ENCODE measurements at places on chromosomes 3 and 15.

- DNase-seq = no peak
Observed at GRCh38 chr3:36227980-36228379, 152.3 kb upstream of the STAC start.

DNA sequence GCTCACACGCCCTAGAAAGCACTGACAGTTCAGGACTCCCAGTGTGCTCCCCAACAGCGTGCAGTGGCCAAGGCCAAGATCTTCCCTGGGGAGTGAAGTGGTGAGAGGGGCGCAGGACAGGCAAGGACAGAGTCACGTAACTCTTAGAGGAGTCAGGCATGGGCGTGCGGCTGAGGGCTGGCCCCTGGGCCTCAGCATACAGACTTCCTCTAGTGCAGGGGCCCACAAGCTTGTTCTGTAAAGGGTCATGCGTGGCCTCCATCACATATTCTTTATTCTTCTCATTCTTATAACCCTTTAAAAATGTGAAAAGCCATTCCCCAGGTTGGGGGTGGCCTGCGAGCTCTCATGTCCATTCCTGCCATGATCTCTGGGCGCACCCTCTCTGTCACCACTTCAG lies 25.2 kb downstream of the TMEM43 start:
- no peak for DNase-seq

DNA sequence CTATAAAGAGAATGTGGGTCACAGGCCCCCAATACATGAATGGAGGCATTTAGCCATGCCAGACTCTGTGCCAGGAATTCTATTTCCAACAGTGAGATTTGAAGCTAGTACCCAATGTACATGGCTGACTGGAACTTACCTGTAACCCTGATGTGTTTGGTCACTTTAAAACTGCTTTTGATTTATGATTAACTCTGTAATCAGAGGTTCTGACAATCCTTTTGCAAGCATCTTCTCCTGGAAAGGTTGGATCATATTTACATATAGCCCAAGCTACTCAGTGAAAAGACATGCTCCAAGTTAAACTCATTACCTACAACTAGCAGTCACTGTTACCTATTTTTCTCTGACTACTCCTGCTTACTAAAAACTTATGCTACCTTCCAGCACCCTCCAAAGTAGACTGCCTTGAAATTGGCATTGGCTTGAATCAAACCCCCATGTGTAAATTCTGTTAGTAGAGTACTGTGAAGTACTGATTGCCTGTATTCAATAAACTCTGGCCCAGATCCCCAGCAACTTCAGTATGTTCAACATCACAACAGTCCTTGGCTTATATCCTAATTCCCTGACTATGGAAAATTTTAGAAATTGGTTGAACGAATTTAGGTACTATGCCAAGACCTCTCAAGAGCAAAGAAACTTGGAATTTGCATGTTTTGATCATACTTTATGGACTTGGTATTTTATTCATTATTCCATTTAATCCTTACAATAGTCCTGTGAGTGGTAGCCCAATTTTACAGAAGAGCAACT lies 665.6 kb upstream of the NECTIN3 start:
- DNase-seq = no peak

GRCh38 chr3:25354071-25354470 lies 74.0 kb upstream of the RARB start:
- DNase-seq = no peak

DNA sequence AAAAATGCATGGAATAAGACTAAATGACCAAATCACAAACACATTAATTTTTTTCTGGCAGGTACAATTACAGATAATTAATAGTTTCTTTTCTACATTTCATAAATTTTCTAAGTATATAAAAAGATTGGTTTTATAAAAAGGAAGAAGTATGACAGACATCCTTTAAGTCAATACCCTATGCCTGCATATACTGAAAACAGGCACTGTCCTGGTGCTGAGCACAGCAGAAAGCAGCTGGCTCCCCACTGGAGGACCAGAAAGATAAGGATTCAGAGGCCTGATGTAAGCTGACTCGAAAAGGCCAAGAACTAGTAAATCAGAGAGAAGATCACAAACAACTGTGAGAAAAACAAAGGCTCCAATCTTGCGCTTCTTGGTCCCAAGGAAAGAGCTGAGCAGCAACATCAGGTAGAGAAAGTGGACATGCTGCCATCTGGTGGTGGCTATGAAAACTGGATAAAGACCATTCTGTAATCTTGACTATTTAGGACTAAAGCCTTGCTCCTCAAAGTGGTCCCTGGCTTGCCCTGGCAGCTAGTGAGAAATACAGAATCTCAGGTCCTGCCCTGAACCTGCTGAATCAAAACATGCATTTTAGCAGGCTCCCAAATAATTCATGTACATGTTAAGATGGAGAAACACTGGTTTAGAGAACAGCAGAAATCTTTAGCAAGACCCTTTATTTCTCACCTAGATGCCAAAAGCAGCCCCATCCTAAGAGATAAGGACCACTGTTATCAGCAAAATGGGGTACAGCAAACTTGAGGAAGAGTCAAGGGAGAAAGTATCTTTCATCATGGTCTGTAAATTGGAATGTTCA lies 76.0 kb downstream of the TRANK1 start:
- no peak for DNase-seq

- DNase-seq = no peak
Observed at GRCh38 chr3:45962033-45962432, 18.8 kb downstream of the CXCR6 start.

DNA sequence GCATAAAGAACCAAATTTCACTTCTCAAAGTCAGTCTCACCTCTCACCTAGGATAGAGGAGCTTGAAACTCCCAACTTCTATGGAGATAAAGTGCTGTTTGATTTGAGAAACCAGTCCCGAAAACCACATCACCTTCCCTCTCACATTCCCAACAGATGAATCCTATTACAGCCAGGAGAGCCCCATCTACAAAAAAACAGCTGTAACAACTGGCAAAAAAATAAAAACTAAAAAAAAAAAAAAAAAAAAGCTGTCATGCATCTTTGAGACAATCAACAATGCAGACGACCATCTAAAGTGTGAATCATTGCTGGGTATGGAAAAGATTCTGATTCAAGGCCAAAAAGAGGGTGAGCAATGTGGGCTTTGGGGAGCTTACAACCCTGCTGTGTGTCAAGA lies 23.8 kb downstream of the HOMER2 start:
- DNase-seq = no peak

- DNase-seq = no peak
Observed at GRCh38 chr3:193564012-193564411, 9.3 kb upstream of the ATP13A4 start.

- no peak for DNase-seq
Observed at GRCh38 chr15:33059184-33059583, 135.3 kb downstream of the FMN1 start.

- no peak for DNase-seq
Observed at GRCh38 chr15:58498821-58499580, 67.2 kb downstream of the LIPC start.

DNA sequence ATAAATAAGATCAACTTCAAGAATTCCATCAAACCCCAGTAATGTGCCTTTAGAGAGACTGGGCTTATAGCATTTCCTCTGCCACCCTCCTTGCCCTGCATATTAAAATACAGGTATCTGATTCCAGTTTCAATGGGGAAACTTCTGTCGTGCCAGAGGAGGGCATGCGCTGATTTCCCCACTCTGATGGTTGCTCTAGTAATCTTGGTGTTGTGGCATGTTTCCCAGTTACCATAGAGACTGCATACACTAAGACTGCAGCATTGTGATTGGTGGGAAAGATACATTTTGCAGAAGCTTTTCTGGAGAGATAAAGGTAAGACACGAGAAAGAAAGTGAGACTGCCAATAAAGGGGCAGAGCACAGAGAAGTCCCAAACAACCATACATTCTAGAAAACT lies 225.6 kb downstream of the TIGIT start:
- DNase-seq = no peak

DNA sequence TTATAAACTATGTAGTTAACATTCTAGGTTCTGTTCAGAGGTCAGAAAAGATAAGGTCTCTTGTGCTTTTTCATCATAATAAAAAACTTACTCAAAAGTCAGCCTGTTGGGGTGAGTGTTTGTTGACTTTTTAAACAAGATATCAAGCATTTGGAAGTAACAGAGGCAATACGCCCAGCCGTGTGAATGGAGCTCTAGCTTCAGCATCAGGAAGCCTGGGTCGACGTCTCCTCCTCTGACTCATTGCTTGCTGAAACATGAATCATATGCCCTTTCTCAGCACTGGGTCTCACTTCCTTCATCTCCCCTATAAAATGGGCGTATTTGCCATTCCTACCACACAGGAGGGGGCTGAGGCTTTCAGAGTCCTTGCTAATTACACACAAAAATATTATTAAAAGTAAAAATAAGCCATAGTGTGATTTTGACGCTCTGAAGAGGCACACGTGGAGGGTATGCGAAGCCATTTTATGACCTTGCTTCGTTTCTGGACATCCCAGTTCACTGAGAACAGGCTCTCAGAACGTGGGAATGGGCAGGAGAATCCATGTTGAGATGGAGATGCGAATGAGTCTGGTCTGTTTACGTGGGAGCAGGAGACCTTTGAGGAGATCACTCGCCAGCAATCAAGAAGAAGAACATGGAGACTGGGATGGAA lies 220.8 kb upstream of the TPRG1 start:
- peak; percentile 54 for DNase-seq

DNA sequence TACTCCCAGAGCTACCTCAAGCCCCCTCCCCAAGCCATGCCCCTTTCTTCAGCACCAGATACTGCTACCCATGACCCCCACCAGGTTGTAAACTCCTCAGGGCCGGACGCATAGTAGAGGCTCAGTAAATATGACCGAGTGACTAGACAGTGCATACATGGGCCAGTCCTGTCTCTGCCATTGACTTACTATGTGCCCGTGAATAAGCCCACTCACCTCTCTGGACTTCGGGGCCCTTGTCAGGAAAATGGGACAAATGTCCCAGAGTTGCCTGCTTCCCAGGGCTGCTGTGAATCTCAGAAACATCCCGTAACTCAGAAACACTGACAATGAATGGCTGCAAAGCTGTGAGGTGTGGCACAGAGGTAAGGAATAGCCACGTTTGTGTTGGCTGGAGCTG lies 48.2 kb upstream of the FGD5 start:
- no peak for DNase-seq

DNA sequence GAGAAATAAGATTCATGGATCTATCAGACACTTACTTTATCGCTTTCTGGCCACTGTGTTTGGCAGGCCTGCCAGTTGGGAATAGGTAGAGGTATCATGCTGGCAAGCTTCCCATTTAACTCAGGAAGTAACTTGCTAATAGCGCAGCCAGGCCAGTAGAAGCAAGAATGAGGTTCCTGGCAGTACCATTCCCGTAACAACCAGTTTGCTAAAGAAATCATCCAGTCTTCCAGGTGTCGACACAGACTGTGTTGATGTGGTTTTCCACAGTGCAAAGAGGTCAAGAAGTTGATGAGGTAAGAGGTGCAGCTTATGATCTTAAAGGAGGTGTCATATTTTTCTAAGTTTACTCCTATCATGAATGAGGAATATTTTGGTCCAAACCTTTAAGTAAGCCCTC lies 46.2 kb downstream of the DPH6 start:
- DNase-seq = no peak

DNA sequence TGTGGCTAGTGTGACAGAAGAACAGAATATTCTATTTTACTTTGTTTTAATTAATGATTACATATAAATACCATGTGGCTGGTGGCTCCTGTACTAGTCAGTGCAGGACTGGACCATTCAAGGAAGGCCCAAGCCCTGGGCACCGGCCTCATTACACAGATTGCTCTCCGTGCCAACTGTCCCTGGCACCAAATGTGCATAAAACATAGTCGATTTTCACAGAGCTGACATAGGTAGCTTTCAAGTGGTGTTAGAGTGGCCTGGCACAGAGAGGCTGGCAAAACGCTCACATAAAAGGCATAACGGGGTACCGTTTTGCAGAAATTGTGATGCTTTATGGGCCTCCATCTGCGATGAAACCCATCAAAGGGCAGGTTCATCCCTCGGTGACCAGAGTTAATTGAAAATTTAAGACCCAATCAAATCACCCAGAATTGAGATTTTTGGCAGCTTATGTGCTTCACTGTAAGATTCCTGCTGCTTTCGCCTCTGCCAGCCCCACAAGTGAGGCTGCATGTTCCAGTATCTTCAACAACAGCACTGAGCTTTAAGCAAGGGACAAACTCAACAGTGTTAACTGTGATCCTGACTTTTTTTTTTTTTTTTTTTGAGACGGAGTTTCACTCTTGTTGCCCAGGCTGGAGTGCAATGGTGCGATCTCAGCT lies 25.9 kb downstream of the RFTN1 start:
- no peak for DNase-seq

DNA sequence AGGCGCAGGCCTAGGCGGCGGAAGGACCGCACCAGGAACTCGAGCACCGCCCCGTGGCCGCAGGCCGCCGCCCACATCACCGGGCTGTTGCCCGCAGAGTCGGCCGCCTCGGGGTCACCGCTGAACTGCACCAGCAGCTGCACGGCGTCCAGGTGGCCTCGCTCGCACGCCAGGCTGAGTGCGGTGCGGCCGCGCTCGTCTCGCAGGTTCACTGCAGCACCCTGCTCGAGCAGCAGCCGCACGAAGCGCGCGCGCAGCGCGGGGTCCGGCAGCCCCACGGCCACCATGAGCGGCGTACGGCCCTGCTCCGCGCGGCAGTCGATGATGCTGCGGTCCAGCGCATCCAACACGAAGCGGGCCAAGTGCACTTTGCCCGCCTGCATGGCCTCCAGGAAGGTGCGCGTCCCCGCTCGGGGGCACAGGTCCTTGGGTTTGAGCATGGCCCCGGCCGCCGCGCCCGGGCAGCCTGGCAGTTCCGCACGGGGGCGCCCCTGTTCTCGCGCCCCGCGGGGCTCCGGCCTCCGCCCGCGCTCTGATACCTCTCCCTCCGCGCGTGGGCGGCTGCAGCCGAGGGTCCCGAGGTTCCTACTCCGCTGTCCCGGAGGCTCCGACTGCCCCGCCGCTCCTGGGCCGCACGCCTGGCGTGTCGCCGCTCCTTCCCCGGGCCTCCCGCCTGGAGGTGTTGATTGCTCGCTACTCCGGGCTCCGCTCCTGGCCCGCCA lies 556 bp downstream of the ANKRD63 start:
- no peak for DNase-seq

DNA sequence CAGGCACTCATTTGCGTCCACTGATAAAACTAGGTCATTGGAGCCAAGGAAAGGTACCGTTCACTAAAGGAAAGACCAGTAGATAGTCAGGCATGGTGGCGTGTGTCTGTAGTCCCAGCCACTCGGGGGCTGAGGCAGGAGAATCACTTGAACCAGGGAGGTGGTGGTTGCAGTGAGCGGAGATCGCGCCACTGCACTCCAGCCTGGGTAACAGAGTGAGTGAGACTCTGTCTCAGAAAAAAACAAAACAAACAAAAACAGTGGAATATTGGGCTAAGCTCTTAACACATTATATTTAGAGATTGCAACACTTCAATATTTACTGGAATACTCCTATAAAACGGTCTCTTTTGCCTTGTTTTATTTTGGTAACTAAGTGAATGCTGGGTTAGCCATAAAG lies 17.4 kb downstream of the MAP2K1 start:
- no peak for DNase-seq

Measured in omental fat pad (tissue), 4 donors.